T-helper 1 cell (primary cell): ENCODE measurements at places on chromosomes 6 and 20.
A peak's percentile ranks its signal among the peaks of the same experiment; 100 is the strongest.

DNA sequence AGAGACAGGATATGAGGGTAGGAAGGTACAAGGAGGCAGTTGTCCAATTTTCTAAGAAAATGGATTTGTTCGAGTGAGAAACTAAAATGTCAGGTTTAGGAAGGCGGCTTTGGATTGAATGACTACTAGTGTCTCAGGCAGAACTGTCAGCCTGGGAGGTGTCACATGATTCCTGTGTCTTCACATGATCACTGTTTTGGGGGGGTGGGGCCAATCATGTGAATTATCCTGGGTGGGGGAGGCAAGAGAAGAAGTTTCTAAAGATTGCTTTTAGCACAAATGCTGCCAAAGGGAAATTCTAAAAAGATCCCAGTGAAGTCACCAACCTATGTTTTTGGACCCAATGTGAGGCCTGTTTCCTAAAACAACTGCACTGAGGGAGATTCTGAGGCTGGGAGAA is 2.3 kb downstream of the SIRPA start:
- DNase-seq = no peak

DNA sequence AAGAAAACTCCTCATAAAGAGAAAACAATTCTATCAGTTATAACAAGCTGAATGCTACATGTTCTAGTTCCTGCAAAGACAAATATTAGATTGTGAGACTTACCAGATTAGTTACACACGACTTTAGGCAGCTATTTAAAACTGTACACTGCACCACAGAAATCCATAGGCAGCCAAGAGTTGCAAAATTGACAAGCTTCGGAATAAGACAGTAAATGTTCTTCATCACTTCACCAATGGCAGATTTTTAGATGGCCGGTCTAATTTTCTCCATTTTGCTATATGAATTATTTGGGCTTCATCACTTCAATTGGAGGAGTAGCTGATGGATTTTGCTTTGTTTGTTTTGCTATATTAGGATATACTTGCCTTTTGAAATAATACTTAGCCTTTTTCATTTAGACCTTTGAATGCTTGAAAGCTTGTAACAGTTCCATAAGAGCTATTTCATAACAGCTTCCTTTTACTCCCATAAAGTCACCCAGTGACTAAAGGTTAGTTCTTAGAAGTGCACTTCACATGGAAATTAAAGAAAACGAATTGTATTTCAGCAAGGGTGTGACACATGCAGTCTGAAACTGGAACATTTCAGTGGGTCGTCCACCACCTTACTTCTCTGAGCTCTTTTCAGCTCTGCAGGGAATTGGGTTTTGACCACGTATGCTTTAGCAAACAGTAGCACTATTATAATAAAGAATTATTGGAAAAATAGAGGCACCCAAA is at the start of gene ROS1:
Gene ROS1, minus strand, starts transcription at position 512 of the 723 bp plus-strand sequence. Its CDS starts 286 bp downstream, at position 226.
- no peak for DNase-seq

GRCh38 chr6:5898102-5898501 is 108.6 kb downstream of the NRN1 start:
- DNase-seq = no peak

DNA sequence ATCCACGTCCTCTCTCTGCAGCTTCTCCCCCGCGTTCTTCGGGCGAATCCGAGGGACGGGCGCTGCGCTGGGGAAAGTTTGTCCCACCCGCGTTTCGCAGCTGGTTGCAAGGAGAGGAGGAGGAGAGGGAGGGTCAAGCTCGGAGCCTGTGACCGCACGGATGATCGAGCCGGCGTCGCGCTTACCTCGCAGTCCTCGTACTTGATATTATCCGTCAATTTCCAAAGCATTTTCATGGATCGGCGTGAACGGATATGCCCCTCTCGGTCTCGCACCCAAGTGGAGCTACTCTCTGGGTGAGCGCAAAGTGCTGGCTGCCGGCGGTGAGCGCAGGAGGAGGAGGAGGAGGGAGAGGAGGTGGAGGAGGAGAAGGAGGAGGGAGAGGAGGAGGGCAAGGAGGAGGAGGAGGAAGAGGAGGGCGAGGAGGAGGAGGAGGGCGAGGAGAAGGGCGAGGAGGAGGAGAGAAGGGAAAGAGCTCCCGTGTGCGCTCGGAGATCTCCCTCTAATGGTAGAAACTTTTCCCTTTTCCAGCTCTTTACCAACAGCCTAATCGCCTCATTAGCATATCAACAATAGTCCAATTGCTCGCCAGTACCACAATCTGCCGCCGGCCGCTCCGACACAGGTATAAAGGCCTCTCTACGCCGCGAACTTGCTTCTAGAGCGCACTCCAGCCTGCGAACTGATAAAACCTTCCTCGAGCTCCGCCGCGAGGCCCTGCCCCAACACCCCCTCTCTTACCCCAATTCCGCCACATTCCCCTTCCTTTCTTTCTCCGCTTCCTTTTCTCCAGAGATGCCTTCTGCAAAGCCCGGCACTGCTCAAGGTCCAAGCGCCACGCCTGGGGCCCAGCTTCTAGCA is at the start of gene TFAP2A:
Gene TFAP2A, minus strand, starts transcription at position 319 of the 861 bp plus-strand sequence. Its CDS starts 83 bp downstream, at position 236.
- no peak for DNase-seq

- DNase-seq = no peak
These were observed 46.0 kb downstream of the AFDN start for GRCh38 chr6:167872538-167873210.

DNA sequence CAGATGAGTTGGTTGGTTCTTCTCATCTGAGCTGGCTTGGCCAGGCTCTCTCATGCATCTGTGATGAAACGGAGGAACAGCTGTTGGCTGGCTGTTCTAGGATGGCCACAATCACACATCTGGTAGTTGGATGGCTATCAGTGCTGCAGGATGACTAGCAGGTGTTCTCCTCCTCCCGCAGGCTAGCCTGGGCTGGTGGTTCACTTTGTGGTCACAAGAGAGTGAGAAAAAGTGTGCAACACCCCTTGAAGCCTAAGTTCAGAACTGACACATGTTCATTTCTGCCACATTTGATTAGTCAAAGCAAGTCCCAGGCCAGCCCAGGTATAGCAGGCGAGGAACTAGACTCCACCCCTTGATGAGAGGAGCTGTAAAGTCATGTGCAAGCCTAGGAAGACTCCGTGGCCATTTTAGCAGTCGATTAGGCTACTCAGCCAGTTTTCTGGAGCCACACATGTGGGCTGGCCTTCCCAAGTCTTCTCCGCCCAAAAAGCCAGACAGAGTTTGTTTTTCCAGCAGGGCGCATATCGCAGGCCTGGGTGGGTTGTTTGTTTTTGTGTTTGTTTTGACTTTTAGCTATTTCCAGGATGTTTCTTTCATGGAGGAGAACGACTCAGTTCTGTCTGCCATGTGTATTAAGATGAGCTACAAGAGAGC is 120.8 kb downstream of the ISM1 start:
- no peak for DNase-seq

DNA sequence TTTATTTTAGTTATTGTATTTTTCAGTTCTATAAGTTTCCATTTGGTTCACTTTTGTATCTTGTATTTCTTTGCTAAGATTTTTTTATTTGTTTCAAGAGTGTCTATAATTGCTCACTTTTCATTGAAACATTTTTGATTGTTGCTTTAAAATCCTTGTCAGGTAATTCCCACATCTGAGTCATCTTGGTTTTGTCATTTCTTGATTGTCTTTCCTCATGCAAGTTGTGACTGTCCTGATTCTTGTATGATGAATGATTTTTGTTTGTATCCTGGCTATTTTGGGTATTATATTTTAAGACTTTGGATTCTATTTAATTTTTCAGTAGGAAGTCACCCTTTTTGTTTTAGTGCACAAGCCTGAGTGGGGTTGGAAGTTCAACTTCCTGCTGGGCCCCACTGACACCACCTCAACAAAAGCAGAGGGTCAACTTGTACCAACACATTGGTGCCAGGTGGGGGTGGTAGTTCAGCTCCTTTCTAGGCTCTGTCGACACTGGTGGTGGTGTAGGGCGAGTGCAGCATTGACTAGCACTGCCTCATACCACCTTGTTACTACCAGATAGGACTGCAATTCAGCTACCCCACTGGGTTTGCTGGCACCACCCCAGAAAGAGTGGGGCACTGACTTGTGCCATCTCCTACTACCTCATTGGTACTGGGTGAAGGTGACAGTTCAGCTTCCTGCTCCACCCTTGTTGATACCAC is 8.8 kb downstream of the RSPH3 start:
- DNase-seq = no peak

- no peak for DNase-seq
These were observed 113.9 kb downstream of the GMPR start for GRCh38 chr6:16352258-16352635.

- peak; percentile 30 for DNase-seq
These were observed 2.5 kb upstream of the TMEM14C start for GRCh38 chr6:10720265-10720959.

DNA sequence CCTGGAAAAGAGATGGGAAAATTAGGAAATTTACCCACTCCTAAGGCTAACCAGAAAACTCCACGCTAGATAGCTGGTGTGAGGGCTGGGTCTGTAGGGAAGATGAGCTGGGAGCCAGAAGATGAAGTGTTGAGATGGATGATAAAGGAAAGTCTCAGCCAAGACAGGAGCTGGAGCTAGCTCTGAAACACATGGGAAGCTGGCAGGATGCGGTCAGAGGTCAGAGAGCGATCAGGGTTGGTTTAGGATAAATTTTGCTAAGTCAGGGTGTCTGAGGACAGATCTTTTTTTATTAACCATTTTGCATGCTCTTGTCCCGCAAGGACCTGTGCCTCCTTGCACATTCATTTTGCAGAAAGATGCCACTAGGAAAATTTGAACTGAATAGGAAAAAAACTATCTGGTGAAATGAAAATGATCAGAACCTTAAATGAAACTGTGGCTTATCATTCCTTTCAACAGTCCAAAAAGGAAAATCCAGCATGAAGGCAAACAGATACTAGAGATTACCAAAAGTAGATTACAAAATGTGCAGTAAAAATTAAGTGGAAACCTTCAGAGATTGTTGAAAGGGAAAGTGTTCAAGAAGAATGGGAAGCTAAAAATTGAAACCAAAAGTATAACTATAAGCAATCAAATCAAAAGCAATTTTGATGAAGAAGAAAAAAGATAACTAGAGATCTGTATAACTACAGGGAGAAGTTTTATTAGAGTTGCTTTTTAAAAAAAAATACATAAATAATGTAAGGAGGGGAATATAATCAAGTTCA is 10.7 kb upstream of the EDN1 start:
- DNase-seq = no peak

GRCh38 chr6:6600875-6601274 is 12.4 kb downstream of the LY86 start:
- DNase-seq = no peak

DNA sequence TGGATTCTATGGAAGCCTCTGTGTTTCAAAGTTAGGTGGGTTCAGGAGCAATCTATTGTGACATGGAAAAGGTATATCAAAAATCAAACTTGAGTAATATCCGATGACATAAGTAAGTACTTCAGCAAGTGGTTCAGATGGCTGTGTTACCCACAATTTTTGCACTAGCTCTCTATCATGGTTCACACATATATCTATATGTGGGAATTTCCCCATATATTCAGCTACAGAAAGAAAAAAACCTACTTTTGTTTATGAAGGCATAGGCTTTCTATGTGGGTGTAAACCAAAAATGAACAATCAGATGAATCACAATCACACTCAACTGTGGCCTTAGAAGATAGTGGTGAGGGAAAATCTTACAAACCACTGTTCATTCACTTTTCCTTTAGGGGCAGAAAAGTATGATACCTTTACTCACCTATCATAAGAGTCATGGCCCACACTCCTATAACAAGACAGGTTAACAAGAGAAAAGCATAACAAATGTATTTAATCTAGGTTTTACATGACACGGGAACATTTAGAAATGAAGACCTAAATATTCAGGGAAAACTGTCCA is 449.6 kb upstream of the HTR1E start:
- no peak for DNase-seq

GRCh38 chr20:23661002-23661429 is 23.3 kb upstream of the CST3 start:
- DNase-seq = no peak

- peak; percentile 47 for DNase-seq
These were observed 70.3 kb downstream of the SCAND1 start for GRCh38 chr20:35883778-35884540.

- no peak for DNase-seq
These were observed 7.6 kb downstream of the USP45 start for GRCh38 chr6:99507648-99508047.

GRCh38 chr6:62652692-62653328 is 366.8 kb upstream of the KHDRBS2 start:
- no peak for DNase-seq

DNA sequence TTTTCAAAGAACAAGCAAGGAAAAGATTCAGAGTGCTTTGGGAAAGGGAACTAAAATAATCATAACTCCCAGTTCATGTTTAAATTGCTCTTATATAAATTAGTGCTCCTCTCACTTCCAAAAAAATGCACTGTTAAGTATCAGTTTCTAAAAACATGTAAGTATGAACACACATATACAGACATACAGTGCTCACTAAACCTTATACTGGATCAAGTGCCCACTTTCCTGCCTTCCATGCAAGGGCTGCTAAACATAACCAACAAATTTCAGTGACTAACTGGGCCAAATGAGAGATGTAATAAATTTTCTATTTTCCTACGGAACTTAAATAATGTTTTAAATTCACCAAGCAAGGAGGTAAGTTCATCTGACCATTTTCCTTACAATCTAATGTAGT is 6.4 kb downstream of the TFAP2A start:
- DNase-seq = no peak

- no peak for DNase-seq
These were observed 257.4 kb downstream of the MAFB start for GRCh38 chr20:40431611-40432010.

DNA sequence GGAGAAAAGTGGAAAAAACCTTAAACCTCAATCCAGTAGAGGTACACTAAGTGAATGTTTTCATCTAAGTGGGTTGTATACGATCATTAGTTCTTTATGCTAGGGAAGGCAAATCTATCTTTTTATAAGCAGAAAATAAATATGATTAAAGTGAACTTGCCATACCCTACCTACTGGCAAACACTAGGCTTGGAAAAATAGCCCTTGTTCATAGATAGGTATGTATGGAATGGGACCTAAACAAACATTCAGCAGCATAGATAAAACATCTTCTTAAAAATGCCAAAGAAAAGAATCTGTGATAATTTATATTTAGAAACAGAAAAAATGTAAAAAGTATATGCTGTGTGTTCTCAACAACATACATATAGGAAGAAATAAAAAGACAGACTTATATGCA is 18.8 kb downstream of the REV3L start:
- no peak for DNase-seq

- DNase-seq = no peak
These were observed 45.1 kb downstream of the OR2B6 start for GRCh38 chr6:28002161-28002560.

GRCh38 chr6:143361536-143362191 is 88.8 kb downstream of the ADAT2 start:
- no peak for DNase-seq

GRCh38 chr6:153129873-153130514 is 1.1 kb downstream of the RGS17 start:
- no peak for DNase-seq

GRCh38 chr20:2109425-2110210 is 8.0 kb downstream of the STK35 start:
- no peak for DNase-seq

DNA sequence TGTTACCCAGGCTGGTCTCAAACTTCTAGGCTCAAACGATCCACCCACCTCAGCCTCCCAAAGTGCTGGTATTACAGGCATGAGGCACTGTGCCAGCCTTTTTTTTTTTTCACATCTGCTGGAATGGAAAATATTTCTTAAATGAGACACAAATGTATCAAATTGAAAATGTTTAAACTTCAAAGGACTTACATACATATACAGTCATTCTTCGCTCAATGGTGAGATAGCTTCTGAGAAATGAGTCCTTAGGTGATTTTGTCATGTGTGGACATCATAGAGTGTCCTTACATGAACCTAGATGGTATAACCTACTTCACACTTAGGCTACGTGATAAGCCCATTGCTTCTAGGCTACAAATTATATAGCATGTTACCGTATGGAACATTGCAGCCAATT is 43.1 kb downstream of the MICA start:
- no peak for DNase-seq

- DNase-seq = no peak
These were observed 31.1 kb downstream of the CEBPB start for GRCh38 chr20:50221501-50222308.
